ENCODE measurements at places on chromosomes 6 and 20.

DNA sequence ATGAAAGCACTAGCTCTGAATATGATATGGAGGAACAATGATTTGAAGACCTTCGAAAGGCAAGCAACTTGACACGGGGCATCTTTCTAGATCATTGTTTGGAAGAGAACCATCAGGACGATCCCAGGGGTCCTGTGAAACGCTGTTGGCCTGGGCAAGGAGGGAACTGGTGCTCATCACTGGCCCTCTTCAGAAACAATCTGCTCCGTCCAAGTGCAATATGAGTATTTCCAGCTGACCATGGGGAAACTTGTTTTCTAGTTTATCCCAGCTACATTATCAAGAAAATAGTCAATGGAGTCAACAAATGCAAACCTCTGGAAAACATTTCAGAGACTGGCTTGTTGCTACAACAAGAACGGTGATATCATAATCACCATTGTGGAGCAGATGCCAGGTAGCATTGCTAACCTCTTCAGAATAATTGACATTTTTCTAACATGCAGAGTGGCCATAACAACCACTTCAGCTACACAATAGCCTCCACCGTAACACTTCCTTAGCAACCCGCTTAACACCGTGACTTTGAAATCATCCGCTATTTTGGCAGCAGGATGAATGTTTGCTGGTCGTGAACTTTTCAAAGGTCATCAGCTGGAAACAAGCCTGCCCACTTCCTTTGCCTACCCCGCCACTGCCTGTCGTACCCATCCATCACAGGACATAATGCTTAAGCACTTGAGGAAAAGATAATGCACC lies 112.0 kb upstream of the PDE10A start:
- peak; percentile 7 for DNase-seq

DNA sequence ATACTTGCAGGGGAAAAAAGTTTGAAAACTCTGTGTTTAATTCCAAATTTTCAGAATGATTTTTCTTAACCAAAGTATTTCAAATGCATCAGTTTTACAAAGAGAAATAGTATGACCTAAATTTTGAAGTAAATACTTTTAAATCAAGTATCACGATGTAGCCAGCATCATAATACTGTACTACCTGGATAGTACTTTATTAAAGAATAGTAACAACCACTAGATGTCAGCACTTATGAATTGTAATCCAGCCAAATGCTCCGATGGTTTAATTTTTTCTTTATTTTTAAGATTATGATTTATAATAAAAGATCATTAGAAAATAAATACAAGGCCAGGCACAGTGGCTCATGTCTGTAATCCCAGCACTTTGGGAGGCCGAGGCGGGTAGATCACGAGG lies 37.2 kb upstream of the HACE1 start:
- no peak for DNase-seq

- DNase-seq = no peak
These were observed 220.0 kb upstream of the FOXQ1 start for GRCh38 chr6:1091900-1092299.

GRCh38 chr6:142242269-142242668 lies 59.5 kb upstream of the ADGRG6 start:
- DNase-seq = no peak

- no peak for DNase-seq
These were observed 101.7 kb downstream of the OPRM1 start for GRCh38 chr6:154140743-154141142.
